ENCODE measurements at places on chromosomes 3 and 15.

GRCh38 chr3:113249111-113249510 is 37.8 kb downstream of the BOC start:
- DNase-seq, result no peak

DNA sequence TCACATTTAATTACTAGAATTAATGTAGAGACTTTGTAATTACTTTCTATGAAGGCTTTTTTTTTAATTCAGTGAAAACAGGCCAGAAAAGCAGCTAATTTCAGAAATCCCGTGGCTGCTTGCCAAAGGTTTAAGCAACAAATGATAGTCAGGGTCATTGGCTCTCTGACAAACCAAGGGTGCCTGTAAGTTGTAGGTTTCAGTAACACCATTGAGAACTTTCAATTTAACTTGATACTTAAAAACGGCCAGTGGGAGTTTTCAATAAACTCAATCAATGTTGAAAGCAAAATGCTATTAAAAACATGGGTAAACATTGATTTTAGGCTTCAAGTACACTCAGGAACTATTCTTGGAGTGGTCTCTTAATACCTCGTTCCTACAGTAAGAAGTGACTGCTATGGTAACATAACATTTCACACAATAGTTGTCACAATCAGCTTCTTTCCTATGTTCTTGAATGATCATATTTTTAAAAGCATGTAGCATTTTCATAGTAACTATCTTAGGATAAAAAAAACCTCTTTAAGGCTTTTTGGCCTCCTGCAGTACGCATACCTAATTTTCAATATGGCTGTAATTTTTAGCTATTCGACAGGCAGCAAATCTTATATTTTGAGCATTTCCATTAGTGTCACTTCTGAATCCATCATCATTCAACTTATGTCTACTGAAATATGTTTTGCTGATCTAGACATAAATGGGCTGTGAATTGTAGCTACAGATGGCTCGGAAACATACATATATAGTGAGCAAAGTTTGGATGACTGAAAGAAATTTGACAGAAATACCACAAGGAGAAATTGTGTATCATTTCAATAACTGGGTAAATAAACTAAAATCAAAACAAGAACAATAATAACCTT is 592.1 kb upstream of the GBE1 start:
- no peak for DNase-seq

DNA sequence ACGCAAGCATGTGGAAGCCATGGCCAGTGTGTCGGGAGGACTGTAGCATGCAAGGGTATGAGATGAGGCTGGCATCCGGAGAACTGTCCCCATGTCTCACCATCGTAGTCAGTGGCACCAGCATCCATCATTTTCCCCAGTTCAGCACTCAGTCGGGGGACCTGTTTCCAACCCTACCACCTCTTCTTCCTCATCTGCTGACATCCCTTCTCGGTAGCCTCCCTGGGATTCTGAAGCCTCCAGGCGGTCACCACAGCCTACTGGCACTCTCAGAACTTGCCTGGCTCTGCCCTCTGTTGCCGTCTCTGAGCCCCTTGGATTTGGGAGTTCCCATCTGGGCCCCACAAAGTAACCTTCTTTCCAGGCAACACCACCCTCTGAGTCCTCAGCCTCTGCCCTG is 131.1 kb upstream of the ABHD17C start:
- no peak for DNase-seq

DNA sequence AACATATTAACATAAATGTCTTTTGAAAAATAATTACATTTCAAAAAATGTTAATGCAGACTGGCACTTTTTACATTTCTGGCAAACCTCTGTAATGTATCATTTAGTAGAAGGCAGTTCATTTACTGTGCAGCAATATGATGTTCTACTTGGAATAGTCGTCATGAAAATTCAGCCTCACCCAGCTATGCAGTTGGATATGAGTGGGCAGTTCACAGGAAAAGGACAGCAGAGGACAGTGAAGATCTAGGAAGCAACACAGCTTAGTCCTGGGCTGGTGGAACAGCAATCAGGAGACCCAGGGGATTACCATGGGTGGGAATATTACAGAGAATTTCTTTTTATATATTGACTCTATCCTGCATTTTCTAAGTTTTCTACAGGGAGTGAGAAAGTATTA is 63.6 kb downstream of the ANO10 start:
- no peak for DNase-seq

DNA sequence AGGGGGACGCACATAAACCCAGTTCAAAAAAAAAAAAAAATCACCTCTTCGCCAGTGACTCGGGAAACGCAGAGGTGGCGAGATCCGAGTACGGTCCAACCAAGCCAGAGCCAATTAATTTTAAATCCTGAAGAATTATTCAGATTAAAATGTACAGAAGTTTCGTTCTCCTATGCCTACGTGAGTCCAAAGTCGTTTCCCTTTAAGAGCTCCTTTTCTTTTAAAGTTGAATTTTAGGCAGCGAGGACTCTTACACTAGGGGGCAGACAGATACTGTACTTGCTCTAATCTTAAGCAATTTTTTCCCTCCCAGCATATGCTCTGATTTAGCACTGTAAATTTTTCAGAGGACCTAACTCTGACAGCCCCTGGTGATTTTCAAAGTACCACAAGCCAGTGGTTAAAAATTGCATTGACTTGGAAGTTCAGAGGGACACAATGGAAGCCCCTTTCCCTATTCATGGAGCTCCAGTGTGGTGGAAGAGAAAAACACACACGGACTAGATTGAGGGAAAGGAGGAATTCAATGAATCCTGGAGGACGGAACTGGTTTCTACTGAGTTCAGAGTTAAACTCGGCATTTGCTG is 3.3 kb upstream of the NR2F2 start:
- peak; percentile 30 for DNase-seq

GRCh38 chr3:120272286-120272685 is 12.7 kb downstream of the GPR156 start:
- no peak for DNase-seq

DNA sequence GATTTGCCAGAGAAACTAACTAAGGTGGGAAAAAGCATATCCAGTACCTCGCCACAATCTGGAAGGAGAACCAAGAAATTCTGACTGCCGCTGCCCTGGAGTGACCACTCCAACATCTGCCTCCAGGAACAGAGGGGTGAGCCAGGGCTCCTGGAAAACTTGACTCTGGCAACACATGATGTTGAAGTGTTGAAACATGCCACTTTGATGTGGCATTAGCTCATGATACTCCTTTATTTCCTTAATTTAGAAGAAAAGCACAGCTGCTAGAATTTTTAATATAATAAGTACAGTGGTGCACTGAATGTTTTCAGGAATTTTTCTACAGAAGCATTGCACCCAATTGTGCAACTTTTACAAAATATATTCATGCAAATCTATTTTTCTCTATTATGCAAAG is 109.9 kb upstream of the BCL6 start:
- DNase-seq, result no peak

GRCh38 chr3:127900536-127900935 is 14.5 kb upstream of the KBTBD12 start:
- DNase-seq, result no peak

Data from activated CD4-positive, alpha-beta T cell treated with anti-CD3 and anti-CD28 coated beads, Interleukin-2, Interleukin-6, amounts not matched to agents 100 ng/mL and 50 ng/mL, durations not matched to agents 16 hours and 8 hours (primary cell).